ENCODE measurements at places on chromosomes 3 and 15.

GRCh38 chr15:35170207-35170606 is 85.1 kb upstream of the NANOGP8 start:
- DNase-seq = no peak

GRCh38 chr3:184712248-184713039 is 580 bp upstream of the MAGEF1 start:
- DNase-seq = no peak

- no peak for DNase-seq
Observed at GRCh38 chr3:156837115-156837514, 11.0 kb downstream of the LEKR1 start.

DNA sequence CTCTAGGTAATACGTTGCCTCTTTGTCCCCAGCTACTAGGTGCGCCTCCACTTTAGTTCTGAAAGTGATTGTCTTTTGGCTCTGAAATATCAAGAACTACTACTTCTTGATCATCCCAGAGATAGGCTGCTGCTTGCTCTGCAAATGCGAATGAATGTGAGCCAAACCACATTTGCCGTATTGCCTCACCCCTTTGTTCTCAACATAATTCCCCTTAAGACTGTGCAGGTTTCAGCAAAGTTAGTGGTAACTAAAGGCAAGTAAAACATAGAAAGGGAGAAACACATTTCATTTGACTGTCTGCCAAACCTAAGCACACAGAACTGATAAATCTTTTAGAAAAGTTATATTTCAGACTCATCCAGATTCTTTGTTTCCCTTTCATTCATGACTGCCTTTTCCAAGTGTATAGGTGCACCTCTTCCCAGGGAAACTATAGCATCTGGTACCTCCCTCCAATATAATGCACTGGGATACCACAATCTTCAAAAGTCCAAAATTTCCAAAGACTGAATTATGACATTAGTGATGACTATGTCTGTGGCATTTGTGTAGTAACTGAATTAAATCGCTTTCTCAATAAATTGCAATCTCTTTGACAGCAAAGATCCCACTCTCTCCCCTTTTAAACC is 720.6 kb upstream of the CBLB start:
- DNase-seq = no peak

- DNase-seq = no peak
Observed at GRCh38 chr3:108222853-108223565, 785 bp upstream of the IFT57 start.
